ENCODE measurements at places on chromosomes 11 and 22. TPM values are rescaled to one million over a fixed set of nuclear protein-coding genes. Genes with fewer than 3 reads are reported as not detected.

GRCh38 chr11:20056950-20057943 is 103.0 kb downstream of the DBX1 start:
- no peak for DNase-seq

GRCh38 chr11:105033781-105034180 is 1.2 kb downstream of the CASP1 start:
- DNase-seq = no peak

GRCh38 chr11:88231894-88232482 is 56.7 kb upstream of the RAB38 start:
- DNase-seq = peak; percentile 29

DNA sequence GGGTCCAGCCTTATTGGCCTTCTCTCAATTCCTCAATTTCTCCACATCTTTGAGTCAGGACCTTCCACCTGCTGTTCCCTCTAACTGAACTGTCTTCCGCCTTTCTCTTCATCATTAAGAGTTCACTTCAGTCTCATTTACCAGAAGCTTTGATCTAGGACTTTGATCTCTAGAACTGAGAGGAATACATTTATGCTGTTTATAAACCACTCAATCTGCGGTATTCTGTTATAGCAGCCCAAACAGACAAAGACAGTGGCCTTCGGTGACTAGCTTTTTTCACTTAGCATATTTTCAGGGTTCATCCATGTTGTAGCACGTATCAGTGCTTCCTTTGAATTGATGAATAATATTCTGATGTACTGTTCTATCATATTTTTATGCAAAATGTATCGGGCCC is 10.5 kb downstream of the CLPB start:
- no peak for DNase-seq

DNA sequence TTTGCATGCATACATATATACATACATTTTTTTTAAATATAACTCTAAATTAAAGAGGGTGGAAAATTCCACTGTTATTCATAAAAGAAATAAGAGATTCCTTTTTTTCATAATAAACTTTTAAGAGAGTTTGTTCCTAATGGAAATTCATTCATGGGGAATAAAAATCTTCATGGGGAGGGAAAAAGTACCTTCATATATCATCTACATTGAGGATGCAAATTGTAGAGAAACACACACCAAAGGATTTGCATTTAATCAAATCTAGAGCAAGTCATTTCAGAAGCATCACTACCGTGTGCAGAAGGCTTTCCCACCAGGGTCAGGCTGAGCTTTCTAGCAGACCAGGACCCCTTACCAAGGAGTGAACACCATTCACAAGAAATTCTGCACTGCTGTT is at the start of gene POU2AF2:
TSS of gene POU2AF2 (plus strand) at position 301 of the 400 bp plus-strand sequence. CDS start 129 bp downstream, outside the sequence.
- DNase-seq = no peak

DNA sequence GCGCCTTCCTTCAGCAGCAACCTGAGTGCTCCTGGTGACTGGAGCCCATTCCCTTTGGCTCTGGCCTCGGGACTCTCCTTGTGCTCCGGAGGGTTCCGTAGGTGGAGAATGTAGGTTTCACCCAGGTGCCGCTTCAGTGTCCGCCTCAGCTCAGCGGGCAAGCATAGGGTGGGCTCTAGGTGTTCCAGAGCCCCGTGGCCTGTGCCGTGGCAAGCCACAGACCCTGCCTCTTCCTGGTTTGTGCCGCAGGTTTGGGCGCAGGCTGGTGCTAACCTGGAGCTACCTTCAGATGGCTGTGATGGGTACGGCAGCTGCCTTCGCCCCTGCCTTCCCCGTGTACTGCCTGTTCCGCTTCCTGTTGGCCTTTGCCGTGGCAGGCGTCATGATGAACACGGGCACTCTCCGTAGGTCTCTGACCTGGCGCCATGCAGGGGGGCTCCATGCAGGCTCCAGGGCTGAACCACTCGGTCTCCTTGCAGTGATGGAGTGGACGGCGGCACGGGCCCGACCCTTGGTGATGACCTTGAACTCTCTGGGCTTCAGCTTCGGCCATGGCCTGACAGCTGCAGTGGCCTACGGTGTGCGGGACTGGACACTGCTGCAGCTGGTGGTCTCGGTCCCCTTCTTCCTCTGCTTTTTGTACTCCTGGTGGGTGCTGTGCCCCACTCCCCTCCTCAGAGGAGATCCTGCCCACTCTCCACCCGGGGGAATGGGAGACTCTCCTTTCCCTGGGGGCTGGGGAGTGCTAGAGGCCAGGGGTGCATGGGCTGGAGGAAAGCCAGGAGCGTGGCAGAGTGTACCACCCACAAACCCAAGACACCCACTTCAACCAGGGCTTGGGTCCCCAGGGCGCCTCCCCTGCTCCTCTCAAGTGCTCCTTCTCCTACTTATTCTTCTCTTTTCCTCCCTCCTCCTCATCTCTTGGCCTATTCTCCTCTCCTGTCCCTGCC is 2.4 kb downstream of the SLC22A12 start:
- DNase-seq = no peak

GRCh38 chr11:18502352-18502751 is 24.4 kb downstream of the TSG101 start:
- DNase-seq = no peak

The MRPL40 gene
- total RNA-seq = 41.4 TPM

DNA sequence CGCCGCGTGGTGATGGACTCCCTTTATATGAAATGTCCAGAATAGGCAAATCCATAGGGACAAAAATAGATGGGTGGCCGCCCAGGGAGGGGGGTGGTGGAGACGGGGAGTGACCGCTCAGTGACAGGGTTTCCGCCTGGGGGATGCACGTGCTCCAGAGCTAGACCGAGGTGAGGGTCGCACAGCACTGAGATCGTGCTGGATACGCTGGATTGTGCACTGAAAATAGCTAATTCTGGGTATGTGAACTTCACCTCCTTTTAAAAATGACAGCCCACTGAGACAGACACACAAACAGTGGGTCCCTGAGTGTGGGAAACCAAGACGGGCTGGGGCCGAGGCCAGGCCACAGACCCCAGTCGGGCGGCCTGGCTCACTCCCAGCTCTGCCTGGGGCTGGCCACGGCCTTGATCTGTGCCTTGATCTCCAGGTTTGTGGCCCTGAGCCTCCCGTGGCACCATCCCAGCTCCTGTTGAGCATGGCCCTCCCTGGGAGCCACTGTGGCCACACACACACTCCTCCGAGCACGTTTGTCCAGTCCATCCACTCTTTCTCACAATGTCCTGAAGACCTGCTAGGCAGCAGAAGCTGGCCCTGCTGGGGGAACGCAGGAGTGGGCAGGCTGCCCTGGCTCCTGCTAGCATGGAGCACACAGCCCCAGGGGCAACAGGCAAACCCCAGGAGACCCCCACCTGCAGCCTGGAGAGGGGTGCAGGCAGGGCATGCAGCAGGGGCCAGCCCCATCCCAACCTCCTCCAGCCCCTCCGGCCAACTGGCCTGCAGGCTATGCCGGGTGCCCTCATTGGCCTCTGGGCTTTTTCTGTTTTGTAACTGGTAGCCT is 41.0 kb upstream of the TH start:
- DNase-seq = no peak

DNA sequence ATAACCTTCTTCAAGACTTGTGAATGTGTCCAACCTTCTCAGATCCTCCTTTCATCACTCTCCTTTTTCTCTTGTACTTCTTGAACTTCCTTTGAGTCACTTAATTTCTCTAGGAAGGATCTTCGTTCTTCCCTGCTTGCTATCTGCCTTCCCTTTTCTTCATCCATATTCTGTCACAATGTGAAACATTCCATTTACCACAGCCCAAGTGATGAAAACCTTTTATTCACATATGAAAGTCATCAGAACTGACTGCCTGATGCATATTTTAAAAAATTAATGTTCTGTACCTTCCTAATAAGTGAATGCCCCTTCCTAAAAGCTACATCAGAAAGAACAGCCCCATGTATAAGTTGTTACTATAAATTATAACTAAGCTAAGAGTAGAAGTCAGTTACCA is 520.4 kb upstream of the LUZP2 start:
- no peak for DNase-seq

The GCAT gene
- 23.4 TPM for total RNA-seq
